Inflammatory macrophage treated with lipopolysaccharide for 1 hour (primary cell): ENCODE measurements at places on chromosomes 16 and 17.

DNA sequence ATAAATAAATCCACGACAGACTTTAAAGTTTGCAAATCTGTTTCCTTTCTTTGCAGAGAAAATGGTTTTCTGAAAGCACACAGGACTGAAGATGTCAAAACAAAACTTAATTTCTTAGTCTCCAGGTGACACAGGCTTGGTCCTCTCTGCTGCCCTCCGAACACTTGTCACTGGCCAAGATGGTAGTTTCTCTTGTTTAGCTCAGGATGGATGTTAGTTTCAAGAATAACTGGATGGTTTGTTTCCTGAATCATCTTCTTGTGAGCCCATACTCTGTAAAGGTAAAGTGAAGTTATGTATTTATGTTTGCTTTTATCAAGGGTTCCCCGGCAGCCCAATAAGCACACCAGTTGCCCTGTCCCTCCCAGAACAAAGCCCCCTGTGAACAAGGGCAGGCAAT lies 9.9 kb upstream of the FLCN start:
- DNase-seq = no peak

- DNase-seq = peak; percentile 22
These were observed 314 bp upstream of the ITGA2B start for GRCh38 chr17:44389723-44390202.

GRCh38 chr17:63929860-63930766 lies 2.0 kb downstream of the CD79B start:
- no peak for DNase-seq

- DNase-seq = no peak
These were observed 25.8 kb downstream of the HLF start for GRCh38 chr17:55290492-55291113.

DNA sequence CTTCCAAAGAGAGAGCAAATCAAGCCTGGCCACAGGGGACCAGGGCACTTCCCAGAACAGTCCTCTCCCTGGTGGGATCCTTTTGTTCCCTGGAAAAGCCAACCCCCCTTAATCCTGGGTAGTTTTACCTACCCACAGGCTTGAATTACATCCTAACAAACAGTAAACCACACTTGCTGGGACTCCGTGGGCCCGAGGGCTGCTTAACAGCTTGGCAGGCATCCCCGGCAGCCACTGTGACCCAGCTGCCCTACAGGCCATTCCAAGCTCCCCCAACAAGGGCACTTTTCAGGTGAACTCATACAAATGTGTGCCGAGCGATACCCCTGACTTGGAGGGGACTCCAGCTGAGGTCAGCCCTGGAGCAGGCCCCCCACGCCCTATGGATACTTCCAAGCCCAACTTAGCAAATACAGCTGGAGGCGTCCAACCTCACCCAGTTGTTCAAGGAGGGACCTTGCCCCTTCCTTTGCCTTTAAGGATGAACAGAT lies 26.4 kb downstream of the ADCY9 start:
- no peak for DNase-seq

DNA sequence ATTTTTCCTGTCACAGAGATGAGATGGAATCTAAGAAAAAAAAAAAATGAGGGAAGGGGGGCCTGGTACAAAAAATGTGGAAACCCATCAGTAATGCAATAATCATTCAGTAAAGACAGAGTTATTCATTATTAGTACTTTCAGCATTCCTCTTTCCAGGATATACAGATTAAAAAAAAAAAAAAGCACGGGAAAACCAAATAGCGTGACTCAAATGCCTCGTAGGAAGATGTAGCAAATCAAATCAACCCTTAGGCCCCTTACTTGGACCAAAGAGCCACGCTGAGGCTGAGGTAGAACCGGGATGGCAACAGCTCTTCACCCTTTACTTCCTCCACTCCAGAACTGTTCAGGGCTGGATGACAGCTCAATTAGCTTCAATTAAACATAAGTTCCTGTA lies 52.5 kb downstream of the SMG6 start:
- no peak for DNase-seq

DNA sequence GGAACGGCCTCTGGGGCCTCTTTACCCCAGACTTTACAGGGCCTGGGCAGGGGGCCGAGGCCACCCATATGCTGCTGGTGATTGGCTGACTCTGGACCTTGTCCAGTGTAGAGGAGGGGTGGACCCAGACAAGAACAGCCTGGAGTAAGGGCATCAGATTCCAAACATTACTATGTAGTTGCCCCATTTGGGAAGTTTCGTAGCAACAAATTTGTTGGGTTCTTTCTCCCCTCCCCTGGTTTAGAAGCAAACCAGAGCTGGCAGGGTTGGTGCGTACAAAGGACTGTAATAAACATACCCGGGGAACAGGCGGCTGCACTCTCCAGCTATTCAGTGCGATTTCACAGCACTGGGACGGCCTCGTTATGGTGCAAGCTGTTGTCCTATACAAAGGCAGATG lies 145.5 kb downstream of the NTN1 start:
- DNase-seq = no peak

- no peak for DNase-seq
These were observed 36.2 kb downstream of the CDRT4 start for GRCh38 chr17:15431196-15431595.

GRCh38 chr16:77221482-77221881 lies 22.3 kb downstream of the SYCE1L start:
- DNase-seq = no peak

DNA sequence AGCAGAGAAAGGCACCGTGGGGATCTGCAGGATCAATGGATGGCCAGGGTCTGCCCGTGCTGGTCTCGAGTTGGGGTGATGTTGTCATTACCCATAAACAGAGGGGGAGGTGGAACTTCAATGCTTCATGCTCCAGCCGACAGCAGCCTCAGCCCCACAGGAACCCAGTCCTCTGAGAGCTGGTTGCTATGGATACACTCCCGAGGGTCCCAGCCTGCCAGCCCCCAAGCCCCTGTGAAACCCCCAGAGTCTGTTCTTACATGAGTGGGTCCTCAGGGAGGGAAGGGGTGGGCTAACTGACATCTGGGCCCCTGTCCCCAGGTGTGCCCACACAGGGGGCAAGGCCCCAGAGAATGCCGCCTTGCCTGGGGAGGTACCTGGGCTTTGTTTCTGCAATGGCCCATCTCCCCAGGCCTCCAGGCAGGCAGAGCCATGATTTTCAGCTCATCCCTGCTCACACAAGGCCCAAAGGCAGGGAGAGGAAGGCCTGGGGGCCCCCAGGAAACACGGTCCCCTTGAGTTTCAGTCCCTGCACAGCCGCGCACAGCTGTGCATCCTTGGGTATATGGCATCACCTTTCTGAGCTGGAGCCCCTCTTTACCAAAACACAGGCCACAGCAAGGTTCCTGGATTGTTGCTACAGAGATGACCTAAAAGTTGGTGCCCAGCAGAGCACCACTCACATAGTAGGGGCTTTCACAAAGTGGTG lies 223.7 kb downstream of the ZNF423 start:
- DNase-seq = no peak

- DNase-seq = no peak
These were observed 104.0 kb downstream of the MRTFB start for GRCh38 chr16:14175086-14175485.

DNA sequence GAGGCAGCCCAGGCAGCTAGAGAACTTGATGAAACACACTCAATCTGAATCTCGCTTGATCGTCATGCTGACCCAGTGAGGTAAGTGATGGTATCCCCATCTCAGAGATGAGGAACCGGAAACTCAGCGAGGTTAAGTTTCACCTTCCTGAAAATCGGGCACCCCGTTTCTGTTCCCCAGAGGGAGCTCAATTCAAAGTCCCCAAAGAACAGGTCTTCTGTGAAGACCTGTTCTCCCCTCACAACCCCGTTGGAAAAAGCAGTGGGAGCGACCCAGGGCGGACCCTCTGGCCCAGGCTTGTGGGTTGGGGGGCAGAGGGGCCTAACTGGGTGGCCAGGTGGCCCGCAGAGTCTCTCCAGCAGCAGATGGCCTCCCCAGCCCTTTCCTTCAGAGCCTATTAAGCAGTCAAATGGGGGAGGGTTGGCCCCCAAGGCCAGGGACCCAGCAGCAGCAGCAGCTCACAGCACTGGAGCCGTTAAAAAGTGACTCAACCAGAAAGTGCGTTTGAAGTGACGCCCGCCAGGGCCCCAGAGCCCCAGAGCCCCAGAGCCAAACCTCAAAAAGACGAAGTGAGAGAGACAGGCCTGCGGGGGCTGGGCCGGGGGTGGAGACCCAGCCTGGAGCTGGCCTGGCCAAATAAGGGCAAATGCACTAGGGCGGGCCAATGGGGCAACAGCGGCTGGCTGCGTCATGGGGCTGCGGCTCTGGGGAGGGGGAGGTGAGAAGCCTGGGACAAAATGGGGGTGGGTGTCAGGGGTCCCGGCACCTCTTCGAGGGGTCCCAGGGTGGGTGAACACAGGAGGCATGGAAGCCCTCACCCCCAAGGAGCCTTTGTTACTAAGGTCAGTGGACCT lies 9.2 kb upstream of the TSPOAP1 start:
- DNase-seq = peak; percentile 95

GRCh38 chr16:1537763-1538289 lies 4.4 kb downstream of the TMEM204 start:
- no peak for DNase-seq

GRCh38 chr17:27303734-27304133 lies 9.8 kb downstream of the WSB1 start:
- no peak for DNase-seq

- peak; percentile 33 for DNase-seq
These were observed 32.9 kb downstream of the BAHCC1 start for GRCh38 chr17:81428121-81428515.

- no peak for DNase-seq
These were observed 22.6 kb downstream of the IST1 start for GRCh38 chr16:71917900-71918299.

DNA sequence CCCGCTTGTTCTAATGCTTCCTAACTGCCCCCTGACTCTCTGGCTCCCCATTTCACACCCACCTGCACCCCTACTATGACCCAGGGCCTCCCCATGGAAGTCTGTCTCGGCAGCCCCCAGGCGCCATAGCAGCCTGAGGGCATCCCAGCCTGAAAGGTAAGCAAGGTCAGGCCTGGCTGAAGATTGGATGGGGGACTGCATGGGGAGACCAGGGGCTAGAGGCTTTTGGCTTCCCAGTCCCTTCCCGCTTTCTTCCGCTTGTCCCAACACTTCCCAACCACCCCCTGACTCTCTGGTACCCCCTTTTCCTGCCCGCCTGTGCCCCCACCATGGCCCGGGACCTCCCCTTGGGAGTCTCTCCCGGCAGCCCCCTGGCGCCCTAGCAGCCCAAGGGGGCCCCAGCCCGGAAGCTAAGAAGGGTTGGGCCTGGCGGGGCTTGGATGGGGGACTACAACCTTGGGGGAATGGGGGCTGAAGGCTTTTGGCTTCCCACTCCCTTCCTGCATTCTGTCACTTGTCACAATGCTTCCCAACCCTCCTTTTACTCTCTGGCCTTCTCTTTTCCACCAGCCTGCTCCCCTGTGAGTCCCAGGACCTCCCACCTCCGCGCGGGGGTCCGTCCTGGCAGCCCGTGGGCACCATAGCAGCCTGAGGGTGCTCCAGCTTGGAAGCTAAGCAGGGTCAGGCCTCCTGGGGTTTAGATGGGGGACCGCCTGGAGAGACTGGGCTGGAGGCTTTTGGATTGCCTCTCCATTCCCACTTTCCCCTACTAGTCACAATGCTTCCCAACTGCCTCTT lies 2288.4 kb downstream of the TP53TG3F start:
- no peak for DNase-seq

GRCh38 chr16:29729116-29729521 lies 16.7 kb downstream of the C16orf54 start:
- peak; percentile 44 for DNase-seq

DNA sequence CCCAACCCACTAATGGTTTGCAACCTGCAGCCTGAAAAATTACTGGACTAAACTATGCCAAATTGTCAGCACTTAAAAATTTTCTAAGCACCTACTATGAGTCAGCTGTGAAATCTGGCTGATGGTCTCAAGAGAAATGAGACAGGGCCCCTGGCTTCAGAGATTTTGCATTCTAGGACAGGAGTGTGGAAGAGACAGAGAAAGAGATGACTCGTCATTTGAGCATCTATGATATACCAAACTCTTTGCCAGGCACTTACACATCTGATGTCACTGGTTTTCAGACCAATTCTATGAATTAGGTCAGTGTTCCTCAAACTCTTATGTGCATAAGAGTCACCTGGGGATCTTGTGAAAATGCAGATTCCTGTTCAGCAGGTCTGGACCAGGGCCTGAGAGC lies 44.4 kb downstream of the CLEC19A start:
- DNase-seq = no peak

DNA sequence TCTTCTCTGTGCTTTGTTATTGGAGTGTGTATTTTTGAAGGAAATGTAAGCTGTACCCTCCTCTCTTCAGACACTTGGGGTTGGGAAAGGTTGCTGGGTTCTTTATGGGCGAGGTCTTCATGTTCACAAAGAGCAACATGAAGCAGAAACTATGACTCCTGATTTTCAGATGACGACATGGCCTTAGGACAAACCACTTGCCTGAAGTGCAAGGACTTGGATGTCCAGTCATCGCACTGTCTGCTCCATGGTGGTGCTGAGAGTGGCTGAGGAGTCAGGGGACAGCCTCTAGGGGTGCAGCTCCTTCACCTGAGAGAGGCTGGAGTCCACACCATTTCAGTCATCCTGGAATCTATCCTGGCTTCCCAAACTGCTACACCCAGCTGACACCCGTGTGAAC lies 183.9 kb upstream of the CDH5 start:
- DNase-seq = no peak

DNA sequence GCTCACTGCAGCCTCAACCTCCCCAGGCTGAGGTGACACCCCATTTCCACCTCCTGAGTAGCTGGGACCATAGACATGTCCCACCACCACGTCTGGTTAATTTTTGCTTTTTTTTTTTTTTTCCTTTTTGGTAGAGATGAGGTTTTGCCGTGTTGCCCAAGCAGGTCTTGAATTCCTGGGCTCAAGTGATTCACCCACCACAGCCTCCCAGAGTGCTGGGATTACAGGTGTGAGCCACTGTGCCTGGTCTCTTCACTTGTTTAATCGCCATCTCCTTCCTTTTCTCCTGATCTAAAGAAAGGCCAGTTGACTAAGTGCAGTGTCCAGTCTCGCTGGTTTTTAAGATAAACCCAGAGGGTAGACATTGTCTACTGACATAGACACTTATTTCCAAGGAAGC lies 152.0 kb downstream of the C16orf95 start:
- DNase-seq = no peak

DNA sequence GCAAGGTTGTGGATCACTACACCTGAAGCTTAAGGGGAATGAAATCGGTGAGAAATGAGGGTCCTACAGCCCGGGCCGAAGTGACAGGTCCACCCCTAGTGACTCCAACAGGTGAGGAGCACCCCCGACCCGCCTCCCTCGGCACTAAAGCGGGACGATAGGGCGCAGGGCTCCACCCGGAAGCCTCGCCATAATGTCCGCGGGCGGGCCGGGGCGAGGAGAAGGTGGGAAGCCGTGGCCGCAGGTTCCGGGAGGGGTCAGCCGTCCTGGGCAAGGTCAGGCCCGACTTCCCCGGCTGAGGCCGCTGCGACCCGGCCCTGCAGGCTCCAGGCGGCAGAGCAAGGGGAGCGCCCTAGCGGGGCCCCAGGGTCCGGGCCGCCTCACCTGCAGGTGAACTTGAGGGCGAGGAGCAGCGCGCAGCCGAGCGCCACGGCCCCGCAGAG lies 543 bp downstream of the TXNDC11 start:
- DNase-seq = peak; percentile 31
